HFFc6 (cell line): ENCODE measurements at places on chromosomes 11 and 22.
A peak's percentile ranks its signal among the peaks of the same experiment; 100 is the strongest.

GRCh38 chr11:82900277-82901164, at the start of gene PRCP:
Gene PRCP (minus strand): TSS chr11:82900430. CDS start chr11:82900402, 28 bp downstream.
- DNase-seq: peak; percentile 93

- peak; percentile 10 for DNase-seq
These were observed 626 bp downstream of the FLRT1 start for GRCh38 chr11:64036087-64037026.

- no peak for DNase-seq
These were observed 17.5 kb upstream of the TMEM191C start for GRCh38 chr22:21449531-21450319.

GRCh38 chr11:8604078-8604723, 10.2 kb upstream of the STK33 start:
- peak; percentile 100 for DNase-seq

DNA sequence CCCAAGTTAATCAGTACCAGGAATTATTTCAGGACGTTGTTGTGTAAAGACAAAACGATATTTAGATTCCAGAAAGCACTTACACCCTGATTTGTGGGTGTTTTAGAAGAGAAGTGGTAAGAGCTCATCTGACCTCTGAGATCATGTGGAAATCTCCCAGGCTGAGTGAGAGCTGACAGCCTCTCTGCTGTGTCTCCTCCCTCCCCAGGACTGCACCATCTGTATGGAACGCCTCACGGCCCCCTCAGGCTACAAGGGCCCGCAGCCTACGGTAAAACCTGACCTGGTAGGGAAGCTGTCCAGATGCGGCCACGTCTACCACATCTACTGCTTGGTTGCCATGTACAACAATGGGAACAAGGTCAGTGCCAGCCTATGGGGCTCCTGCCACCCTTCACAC, 20.0 kb downstream of the DTX4 start:
- DNase-seq: no peak

GRCh38 chr22:35918456-35918855, 110.2 kb downstream of the RBFOX2 start:
- no peak for DNase-seq

DNA sequence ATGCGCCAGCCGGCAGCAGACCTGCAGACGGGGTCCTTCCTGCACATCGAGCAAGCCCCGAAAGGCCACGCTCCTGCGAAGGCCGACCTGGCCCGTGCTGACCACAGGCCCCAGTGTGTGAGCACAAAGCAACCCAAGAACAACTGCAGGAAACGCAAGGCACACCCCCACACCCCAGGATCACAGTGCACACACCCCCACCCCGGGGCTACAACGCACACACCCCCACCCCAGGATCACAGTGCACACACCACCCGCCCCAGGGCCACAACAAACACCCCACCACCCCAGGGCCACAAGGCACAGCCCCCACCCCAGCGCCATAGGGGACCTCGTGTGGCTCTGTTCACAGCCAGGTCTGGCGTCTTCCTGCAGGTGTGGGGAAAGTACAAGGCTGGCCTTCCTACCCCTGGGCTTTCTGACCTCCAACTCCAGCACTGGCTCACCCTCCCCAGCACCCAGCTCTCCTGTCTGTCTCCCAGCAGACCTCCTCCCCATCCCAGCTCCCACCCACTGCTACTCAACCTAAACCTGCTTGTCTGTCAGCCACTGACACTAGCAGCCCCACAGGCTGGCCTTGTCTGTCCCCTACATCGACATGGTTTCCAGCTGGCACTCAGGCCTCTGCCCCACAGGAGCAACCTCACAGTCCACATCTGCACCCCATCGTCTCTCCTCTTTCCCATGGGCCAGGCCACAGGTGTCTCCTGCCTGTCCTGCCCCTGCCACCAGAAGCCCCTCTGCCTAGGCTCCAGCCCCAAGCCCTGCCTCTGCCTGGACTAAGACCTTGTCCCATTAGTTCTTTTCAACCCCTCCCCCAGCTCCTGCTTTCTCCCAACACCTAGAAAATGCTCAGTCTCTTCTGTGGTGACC, 20.5 kb upstream of the EFCAB6 start:
- no peak for DNase-seq

- DNase-seq: peak; percentile 84
These were observed 199.0 kb downstream of the GRIK4 start for GRCh38 chr11:120710354-120711131.
